Nephron progenitor cell (in vitro differentiated cells): ENCODE measurements at places on chromosomes 16 and 17.

- DNase-seq, result no peak
These were observed 377.8 kb downstream of the SNX29 start for GRCh38 chr16:12354296-12354833.

- DNase-seq, result no peak
These were observed 4.9 kb downstream of the COX6A2 start for GRCh38 chr16:31423241-31423640.

DNA sequence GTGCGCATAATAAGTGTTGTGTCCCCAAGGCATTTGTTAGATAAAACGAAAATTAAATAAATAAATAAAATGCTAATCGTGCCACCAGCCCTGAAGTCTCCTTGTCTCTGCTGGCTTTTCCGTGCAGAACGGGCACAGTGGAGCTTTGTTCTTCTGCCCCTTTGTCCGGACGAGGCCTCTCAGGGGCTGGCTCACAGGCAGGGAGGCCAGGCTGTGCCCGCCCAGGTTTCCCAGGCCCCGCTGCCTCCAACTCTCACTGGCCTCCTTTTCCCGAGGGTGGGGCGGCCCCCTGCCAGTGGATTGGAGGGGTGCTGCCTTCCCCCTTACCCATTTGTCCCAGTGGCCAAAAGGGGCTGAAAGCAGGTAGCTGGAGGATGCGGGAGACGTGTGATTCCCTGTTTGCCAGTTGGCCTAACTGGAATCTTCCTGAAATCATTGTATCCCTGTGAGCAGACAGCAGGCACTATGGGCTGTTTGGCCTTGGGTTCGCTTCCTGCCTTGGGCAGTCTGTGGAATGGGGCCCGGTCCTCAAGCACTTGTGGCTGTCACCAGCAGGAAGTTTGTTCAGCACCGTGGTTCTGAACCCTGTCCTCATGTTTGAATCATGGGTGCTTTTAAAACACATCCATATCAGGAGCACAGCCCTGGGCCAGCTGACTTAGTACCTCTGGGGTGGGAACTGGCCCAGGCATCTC, 64.4 kb downstream of the KSR1 start:
- DNase-seq, result no peak

GRCh38 chr17:34720760-34721159, 141.4 kb downstream of the TMEM132E start:
- DNase-seq, result no peak

DNA sequence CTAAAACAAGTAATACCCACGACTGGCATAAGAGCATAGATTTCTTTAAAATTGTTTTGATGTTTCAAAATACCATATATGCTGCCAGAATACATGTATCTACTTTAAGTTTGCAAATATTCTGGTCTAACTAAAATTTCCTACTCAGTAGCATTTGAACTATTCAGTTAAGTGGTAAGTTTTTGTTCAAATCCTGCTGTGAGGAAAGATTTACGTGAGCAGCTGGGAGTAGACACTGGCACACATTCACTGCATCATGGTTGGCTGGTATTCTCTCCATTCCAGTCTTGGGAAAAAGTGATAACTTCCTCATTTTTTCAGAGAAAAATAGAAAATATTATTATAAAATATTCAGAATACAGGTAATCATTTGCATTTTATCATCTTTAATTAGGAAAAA, 133.6 kb downstream of the SKAP1 start:
- DNase-seq, result no peak

DNA sequence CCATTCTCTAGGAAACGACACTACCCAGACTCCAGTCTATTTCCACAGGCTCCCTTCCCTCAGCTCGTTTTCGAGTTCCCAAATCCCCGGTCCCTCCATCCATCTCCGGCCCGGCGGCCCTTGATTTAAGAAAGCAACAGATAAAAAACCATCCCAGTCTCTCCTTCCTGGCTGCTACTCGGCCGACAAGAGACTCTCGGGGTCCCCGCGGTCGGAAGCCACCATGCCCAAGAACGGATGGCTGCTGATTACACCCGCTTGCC, 182 bp downstream of the RPL26 start:
- DNase-seq, result no peak

- peak; percentile 61 for DNase-seq
These were observed 8.9 kb downstream of the BAIAP2 start for GRCh38 chr17:81043725-81044427.

DNA sequence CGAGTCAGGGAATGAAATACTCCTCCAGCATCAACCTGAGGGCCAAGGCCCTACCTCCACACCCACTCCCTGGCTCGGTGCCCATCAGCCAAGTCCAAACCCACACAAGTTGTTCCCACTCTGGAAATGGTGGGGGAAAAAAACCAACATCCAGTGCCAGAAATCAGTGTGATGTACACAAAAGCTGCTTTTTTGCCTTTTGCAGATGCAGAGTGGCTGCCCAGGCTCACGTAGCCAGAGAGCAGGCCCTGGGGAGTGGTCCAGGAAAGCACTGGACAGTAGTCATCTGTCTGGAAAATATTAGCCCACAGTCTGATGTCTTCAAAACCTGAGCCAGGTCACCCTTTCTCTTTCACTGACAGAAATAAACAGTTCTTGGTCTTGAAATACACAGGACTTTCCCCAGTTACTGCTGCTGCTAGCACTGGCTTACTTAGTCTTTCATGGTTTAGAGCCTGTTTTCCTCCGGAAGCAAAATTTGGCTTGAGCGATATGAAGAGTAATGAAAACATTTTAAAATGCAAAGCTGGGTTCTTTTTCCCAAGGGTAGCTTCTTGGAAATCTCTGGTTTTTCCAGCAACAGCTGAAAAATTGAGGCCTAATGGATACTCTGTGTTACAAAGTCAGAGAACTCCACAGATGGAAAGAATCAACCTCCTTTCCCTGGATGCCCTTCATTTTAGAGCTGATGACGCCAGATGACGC, 18.2 kb upstream of the NOS2 start:
- no peak for DNase-seq

- no peak for DNase-seq
These were observed 6.9 kb downstream of the CARMIL2 start for GRCh38 chr16:67651847-67652246.

GRCh38 chr16:6633456-6633855, 699.2 kb upstream of the RBFOX1 start:
- no peak for DNase-seq

- peak; percentile 15 for DNase-seq
These were observed 142.7 kb upstream of the C17orf78 start for GRCh38 chr17:37233036-37233435.

DNA sequence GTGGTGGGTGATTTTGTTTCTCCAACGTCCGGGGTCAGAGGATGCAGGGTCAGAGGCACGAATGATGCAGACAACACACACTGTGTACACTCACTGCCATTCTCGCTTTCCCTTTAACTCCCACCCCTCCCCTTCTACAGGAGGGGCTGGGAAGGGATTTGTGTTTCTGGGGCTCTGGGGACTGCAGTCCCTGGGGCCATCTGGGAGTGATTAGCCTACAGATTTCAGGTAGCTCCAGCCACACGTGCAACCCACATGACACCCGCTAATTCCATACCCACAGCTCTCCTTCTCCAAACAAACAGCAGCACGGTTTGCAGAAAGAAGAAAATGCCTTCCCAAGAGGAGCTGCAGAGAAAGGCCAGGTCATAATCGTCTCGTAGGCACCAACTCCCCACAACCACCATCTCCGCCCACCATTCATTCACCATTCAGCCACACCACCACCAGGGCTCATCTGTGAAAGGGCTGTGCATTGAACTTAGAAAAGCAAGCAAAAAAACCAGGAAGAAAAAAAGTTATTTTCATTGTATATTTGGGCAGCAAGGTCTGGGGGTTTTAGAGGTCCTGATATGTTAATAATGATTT, 9.4 kb upstream of the SOX9 start:
- no peak for DNase-seq

DNA sequence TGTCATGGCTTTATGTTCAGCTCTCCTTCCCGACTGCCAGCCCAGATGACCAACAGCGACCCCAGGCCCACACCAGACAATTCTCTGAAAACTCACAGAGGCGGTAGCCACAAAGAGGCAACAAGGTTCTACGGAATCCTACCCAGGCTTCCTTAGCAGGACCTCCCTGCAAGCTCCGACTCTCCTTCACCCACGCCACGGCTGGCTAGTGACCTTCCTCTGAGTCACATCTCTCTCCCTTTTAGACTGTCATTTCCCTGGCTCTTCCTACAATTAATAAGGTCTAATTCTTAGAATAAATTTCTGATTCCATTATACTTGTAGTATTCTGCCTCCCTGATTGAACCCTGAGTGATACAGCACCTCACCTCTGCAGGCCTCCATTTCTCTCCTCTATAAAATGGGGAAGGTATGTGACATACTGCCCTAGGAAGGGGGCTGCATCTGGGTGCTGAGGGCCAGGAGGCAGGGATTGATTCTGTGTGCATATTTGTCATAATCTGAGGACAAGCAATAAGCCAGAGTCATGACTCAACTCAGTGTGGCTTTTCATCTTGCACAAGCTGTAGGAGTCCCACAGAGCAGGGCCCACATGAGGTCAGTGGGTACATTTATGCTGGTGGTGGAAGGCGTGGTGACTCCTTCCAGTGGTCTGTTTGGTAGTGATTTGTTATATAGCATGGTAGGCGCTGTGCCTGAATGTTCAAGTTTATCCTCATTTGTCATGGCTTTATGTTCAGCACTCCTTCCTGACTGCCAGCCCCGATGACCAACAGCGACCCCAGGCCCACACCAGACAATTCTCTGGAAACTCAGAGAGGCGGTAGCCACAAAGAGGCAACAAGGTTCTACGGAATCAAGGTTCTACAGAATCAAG, 46.2 kb downstream of the SMPD3 start:
- no peak for DNase-seq

DNA sequence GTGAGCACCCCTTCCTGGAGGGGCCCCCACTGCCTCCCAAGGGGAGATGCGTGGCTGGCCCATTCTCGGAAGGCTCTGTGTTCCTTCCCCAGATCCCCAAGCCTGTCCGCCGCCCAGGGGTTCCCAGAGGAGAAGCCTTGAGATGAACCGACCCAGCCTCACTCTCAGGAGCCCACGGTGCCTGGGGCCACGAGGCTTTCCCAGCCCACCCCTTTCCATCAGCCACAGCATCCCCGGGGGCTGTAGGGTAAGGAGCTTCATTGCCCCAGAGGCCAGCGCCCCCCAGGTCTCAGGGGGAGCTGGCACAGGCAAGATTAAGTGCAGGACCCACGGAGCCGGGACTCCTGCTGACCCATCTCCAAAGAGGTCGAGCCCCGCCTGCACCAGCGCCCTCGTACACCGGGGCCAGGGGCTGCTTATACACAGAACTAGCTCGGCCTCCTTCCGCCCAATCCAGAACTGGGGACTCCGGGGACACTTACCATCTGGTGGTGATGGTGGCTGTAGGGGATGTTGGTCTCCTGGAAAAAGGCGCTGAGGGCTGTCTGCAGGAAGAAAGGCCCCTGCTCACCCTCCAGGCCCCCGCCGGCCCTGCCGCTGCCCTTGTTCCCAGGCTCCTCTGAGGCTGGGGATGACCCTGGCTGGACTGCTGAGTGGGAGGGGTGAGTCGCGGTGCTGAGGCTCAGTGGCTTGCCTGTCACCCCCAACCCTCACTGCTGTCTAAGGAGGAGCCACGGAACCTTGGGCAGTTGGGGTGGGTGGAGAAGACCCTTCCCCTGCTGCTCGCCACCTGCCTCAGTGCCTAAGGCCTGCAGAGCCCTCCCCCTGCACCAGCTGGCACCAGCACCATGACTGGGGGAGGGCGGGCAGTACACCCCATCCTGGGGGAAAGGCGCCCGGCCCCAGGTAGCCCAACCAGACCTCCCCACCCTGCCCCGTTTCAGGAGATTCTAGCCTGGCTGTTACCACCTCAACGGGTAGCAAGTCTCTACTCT, 4.4 kb downstream of the UBALD1 start:
- no peak for DNase-seq

DNA sequence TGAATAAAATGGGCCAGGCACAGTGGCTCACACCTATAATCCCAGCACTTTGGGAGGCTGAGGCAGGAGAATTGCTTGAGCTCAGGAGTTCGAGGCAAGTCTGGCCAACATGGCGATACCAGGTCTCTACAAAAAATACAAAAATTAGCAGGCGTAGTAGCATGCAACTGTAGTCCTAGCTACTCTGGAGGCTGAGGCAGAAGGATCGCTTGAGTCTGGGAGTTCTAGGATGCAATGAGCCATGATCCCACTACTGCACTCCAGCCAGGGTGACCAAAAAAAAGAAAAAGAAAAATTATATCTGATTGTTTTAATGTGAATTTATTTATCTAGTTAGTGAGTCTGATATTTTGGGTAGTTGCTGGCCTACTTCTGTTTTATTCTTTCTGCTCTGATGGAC, 7.0 kb downstream of the IL34 start:
- DNase-seq, result no peak

- no peak for DNase-seq
These were observed 45.7 kb downstream of the AATF start for GRCh38 chr17:36994438-36994837.

- no peak for DNase-seq
These were observed 31.0 kb upstream of the PITPNM3 start for GRCh38 chr17:6587310-6587709.

- DNase-seq, result no peak
These were observed 24.2 kb downstream of the PLD6 start for GRCh38 chr17:17181666-17182597.

GRCh38 chr16:59259074-59259949, 525.2 kb upstream of the GOT2 start:
- no peak for DNase-seq
